T-helper 1 cell (primary cell): ENCODE measurements at places on chromosomes 13 and 19.

- no peak for DNase-seq
Measured at GRCh38 chr19:7823686-7824301, 6.2 kb upstream of the EVI5L start.

DNA sequence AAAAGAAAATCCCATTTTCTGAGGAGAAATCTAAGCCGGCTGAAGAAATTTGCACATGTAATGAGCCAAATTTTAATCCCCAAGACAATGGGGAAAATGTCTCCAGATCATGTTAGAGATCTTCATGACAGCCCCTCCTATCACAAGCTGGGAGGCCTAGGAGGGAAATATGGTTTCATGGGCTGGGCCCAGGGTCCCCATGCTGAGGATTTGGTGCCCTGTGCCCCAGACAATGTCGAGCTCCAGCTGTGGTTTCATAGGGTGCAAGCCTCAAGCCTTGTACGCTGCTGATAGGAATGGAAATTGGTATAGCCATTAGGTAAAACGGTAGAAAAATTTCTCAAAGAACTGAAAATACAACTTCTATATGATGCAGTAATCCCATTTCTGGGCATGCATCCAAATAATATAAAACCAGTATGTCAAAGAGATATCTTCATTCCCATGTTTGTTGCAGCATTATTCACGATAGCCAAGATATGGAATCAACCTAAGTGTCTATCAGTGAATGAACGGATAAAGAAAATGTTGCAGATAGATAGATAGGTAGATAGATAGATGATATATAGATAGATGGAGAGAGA, 19.3 kb upstream of the FREM2 start:
- DNase-seq = no peak

- no peak for DNase-seq
Measured at GRCh38 chr13:47437406-47437805, 540.6 kb upstream of the HTR2A start.

DNA sequence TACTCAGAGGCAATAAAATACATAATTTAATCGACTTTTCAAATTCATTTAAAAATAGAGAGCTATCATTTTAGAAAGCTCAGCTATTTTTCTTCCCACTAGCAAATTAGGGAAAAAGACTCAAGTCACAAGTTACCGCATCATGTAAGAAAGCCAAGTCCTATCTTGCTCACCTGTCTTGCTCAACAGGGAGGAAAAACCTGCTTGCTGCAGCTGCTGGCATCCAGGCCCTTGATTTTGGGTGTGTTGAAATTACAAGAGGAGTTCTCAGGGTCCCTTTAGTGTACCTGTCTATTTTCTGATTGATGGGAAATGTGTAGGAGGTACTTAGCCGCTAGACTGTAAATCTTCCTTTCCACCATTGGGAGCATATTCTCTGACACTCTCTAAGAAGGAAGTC, 22.2 kb downstream of the SLC10A2 start:
- no peak for DNase-seq

- DNase-seq = no peak
Measured at GRCh38 chr13:110807546-110807945, 94.0 kb downstream of the ING1 start.

DNA sequence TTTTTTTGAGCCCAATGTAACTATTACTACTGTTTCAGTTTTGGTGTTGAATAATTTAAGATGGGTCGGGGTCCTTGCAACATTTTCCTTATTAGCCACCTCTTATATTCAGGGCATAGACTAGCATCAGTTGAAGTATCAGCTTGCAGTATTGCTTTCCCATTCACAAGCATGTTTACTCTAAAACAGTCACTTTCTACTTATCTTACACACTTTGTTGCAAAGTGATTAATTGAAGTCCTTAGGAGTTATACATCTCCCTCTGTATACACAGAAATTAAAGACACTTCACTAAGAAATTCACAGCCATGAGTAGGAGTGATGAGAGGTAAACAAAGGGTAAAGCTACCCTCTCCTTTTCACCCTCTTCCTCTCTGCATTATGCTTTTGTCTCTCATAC, 27.6 kb downstream of the SLAIN1 start:
- DNase-seq = no peak

- no peak for DNase-seq
Measured at GRCh38 chr19:16571822-16572331, 338 bp downstream of the SLC35E1 start.

GRCh38 chr19:39996218-39996810, 546 bp upstream of the ZNF546 start:
- peak; percentile 67 for DNase-seq

- DNase-seq = no peak
Measured at GRCh38 chr19:56360841-56361240, 32.5 kb downstream of the ZNF582 start.

DNA sequence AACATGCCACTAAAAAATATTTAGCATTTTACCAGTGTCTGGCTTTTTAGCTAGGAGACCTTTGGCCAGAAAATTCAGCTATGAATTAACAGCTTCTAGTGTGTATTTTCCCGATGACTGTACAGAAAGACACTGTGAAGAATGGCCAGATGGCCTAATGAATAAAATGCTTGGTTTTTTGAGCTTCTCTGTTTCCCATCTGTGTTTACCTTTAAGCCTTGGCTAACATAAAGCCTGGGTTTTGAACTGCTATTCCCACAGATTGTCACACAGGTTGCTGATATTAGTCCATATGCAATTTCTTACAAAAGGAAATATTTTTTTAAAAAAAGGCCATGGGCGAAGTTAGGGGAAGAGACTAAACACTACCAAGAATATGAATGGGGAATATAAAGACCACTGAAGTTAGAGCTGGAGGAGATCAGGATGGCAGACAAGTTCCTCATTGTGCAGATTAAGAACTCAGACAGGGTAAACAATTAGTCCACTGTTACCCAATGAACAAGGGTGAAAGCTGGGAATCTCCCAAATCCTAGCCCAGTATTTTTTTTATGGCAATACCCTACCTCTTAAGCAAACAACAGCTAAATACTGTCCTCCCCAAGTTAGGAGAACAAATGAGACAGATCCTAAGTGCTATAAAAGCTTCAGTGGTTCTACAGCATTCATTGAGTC, 95.1 kb downstream of the DCT start:
- DNase-seq = no peak

- DNase-seq = no peak
Measured at GRCh38 chr13:74017301-74018061, 116.7 kb downstream of the KLF12 start.

DNA sequence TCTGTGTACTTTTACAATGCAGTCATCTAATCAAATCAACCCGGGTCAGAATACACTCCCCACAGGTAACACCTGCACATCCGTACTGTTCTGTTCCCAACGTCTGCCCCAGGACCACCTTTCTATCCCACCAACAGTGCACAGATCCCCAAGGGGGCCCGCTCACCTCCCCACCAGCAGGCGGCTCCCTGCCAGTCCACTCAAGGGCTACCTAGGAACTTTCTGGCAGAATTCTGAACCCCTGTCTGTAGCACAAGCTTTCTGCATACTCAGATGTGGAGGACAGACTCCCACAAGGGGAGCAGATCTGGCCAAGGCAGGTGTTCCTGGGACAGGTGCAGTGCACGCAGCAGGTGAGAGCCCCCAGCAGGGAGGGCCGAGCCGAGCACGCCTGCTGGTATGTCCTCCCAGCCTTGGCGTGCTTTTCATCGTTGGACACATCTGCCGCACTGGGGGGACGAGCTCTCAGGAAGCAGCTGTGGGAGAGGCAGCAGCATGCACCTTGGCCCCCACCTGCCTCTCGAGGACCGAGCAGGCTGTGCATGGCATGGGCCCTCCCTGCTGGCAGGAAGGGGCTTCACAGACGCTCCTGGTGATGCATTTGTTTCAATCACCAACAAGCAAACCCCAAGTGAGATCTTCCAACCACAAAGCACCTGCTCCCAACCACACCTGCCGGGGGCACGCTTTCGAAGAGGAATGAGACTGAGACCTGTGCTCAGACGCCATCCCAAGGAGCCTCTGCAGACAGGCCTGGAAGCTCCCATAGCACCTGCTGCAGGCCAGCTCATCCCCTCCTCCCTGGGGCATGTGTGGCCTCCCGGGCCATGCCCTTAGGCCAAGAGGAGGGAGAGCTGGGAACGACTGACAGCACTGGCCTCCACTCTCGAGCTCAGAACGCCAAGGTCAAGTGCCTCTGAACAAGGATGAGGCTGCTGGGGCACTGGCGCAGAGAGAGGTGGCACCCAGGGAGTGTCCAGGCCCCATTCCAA, 35.9 kb downstream of the RAB20 start:
- peak; percentile 23 for DNase-seq

DNA sequence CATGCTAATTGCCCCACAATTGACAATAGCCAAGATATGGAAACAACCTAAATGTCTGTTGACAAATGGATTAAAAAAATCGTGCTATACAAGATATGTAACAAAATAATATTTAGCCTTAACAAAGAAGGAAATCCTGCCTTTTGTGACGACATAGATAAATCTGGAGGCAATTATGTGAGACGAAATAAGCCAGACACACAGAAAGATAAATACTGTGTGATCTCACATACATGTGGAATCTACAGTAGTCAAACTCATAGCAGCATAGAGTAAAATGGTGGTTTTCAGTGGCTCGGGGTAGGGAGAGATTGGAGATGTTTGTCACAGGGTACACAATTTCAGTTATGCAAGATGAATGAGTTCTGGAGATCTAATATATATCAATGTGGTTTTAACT, 895.8 kb downstream of the SLITRK6 start:
- DNase-seq = no peak

- no peak for DNase-seq
Measured at GRCh38 chr13:38483623-38484022, 134.0 kb downstream of the UFM1 start.

GRCh38 chr19:42634409-42635232, 39.9 kb upstream of the CEACAM8 start:
- no peak for DNase-seq

GRCh38 chr19:12932392-12933286, 872 bp downstream of the FARSA start:
- DNase-seq = no peak

DNA sequence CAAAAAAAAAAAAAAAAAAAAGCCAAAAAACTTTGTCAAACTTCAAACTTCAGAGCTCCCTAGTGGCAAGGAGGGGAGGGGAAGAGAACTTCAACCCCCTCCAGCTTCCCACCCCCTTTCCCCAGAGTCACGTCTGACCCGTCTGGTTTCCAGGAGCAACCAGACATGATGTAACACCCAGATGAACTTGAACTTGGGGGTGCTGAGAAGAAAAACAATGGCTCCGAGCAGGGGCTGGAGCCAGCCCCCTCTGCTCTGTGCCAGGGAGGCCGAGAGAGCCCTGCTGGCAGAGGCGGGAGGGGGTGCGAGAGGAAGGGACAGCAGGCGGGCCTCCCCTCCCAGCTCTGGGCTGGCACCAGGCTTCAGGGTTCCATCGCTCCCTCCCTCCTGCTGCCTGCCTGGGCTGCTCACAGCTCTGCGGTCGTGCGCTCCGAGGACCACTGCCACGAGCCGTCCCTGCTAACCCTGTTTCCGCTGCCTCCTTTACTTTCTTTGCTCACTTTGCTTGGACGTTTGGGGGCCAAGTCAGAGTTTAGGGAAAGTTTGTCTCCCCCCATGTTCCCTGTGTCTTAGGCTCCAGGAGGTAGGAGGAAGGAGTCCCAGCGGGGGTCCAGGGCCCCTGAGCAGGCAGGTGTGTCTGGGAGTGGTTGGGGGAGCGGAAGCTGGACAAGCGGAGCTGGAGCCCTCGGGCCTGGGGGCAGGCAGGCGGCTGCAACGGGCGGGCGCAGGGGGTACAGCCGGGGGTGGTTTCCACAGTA, 11.1 kb downstream of the LYL1 start:
- no peak for DNase-seq

DNA sequence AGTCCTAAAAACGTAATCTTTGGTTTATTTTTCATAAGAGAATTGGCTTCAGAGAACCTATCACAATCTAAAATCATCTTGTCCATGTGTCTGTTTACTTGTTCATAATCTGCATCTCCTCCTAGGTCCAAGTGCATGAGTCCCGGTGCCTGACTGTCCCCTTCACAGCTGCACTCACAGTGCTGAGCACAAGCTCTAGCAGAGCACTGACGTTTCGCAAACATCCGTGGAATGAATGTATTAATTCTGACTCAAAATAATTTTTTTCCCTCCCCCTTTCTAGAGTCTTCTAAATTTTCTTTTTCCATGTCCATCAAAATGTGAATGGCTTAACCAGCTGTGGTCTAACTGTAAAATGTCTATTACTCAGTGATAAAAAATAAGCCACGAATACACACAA, 245.5 kb upstream of the TSHZ3 start:
- DNase-seq = no peak

- DNase-seq = no peak
Measured at GRCh38 chr13:102276404-102276803, 125.4 kb downstream of the FGF14 start.

DNA sequence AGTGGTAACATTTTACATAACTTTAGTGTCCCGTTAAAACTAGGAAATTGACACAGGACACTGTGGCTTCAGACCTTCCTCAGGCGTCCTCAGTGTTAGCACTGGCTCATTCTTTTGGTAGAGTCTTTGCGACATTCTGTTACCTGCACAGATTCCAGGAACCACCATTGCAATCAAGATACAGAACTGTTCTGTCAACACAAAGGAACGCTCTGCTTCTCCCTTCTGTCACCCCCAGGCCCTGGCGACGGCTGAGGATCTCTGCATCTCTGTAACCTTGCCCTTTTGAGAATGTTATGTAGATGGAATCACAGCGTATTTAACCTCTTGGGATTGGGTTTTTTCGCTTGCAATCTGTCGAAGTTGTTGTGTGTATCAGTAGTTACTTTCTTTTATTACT, 22.6 kb downstream of the KDM4B start:
- no peak for DNase-seq
